ENCODE measurements at places on chromosomes 13 and 19.

DNA sequence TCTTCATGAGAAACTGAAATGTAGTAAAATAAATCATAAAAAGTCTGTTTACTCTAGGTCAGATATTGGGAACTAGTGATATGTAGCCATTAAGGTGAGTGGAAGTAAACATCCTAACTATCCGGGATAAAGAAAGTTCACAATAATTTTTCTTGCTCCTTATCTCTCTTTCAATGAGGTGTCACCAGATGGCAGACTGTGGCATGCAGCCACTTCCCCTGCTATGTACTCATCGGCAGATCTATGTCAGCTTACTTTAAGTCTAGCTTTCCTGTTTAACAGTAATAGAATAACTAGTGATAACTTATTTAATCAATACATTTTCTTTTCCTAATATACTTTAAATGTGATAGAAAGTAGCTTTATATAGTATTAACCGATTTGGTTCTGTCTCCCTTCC is 181.9 kb downstream of the NDFIP2 start:
- no peak for DNase-seq

DNA sequence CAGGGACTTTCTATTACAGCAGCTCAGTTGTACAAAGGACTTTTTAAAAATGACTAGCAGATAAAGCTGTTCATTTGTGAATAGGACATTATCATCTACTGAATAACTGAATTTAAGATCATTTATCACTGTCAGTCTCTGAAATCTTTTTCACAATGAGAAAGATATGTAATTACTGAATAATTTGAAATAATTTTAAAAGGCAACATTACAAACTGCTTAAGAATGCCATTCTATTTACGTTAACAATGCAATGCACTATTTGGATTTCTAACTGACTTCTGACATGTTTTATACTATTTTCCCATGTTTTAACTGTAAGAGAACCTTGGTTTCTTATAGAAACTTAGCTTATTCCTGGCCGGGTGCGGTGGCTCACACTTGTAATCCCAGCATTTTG is 2033.0 kb upstream of the PCDH20 start:
- no peak for DNase-seq

DNA sequence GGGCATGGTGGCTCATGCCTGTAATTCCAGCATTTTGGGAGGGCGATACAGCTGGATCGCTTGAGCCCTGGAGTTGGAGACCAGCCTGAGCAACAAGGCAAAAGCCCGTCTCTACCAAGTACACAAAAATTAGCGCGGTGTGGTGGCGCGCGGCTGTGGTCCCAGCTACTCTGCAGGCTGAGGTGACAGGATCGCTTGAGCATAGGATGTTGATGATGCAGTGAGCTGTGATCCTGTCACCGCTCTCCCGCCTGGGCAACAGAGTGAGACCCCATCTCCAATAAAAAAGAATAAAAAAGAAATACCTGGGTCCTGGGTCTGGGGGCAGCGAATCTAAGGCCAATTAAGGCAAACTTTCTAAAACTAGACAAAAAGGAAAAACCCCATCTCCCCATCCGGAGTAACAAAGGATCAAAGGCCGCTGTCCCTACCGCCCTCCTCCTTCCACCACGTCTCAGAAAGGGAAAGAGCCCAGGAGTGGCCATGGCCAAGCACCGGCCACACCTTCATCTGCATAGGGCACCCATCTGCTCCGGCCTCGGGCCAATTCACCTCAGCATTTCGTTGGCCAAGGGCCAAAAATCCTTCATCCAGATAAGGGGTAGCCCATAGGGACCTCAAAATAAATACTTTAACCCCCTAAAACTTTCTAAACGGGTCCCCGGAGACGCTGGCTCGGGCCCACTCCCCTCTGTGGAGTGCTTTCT is 851 bp downstream of the ZNF320 start:
- DNase-seq: no peak

DNA sequence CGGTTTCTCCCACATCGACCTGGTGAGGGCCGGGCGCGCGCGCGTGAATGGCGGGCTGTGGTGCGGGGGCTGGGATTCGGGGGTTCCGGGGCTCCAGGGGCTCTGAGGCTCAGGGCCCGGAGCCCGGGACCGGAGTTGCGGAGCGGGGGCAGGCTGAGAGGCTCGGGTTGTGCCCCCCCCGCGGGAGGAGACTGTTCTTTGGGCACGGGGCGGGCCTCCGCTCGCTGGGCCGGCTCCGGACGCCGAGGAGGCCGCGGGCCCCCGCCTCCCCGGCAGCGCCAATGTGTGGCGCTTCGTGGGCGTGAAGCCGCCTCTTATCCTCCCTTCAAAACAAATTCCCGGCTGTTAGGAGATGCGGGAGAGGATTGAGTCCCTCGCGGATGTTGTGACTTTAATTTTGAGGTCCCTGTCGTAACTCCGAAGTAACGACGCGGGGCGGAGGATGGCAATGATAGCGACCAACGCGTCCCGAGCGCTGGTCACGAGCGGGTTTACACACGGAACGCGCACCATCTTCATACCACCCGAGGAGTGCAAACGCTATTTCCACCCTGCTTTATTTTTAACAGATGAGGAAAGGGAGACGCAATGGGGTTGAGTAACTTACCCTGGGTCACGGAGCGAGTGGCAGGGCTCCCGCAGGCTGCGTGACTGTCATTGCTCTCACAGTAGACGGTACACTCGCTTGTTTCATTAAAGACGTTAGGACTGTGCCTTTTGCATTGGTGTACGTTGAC is 536 bp downstream of the UBA2 start:
- DNase-seq: no peak

DNA sequence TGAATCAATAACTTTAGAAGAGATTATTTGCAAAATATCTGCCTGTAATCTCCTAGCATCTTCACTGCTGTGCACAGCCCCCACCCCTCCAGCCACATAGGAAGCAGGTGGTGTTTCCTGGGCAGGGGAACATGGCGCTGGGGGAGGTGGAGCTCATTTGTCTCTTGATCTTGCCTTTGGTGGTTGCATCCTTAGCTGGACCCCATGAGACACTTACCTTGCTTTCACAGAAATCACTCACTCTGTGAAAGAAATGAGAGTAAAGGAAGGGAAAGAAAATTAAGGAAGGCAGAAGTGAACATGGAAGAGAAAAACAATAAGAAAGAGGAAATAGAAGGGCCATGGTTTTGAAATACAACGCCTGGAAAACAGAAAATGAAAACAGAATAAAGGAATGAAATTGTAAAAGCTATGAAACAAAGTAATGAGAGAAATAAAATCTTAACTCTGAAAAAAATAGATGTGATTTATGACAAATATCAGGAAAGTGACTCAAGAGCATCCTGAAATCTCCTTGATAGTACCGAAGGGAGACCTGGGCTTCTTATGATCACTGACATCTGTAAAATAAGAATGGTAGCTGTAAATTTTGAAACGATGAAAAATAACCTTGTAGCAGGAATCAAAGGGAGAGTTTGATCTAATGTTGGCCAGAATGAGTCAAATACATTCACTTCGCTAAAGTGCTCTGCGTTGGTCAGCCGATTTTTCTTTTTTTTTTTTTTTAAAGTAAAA is 17.2 kb upstream of the RNASEH2B start:
- DNase-seq: no peak

DNA sequence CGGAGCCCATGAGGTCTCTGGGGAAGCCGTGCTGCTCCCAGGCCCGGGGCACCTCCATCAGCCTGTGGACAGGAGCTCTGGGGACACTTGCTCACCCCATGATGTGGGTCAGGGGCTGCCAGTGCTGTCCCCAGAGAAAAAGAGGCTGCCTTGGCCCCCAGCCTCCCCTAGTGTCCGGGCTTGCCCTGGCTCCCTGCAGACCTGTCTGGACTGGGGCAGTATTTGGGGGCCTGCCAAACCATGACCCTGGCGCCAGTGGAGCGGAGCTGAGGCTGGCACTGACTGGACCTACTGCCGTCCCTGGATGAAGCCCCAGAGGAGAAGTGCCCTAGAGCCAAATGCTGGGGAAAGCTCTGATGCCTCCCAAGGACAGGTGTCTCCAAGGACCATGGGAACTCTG is 30.4 kb downstream of the ELAVL1 start:
- no peak for DNase-seq

DNA sequence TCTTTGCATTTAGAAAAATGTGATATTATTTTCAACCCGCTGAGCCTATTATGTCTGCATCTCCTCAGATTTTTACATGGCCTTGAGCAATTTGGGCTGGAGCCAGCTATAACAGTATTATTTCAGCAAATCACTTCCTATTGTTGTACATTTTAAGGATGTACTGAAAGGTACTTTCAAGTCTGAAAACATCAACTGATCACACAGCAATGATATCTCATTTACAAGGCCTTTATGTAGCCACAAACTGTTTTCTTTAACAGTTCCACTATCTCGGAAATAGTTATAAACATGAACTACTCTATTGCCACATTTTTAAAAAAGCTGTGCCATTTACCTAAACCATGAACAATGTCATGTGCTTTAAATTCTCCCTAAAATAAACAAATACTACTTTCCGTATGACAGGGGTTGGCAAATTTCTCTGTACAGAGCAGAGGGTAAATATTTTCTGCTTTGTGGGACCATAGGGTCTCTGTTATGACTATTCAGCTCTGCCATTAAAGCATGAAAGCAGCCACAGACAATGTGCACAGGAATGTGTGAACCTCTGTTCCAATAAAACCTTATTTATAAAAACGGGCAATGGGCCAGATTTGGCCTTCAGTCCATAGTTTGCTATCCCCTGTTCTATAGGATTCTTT is 560.4 kb downstream of the GPC6 start:
- DNase-seq: no peak

- DNase-seq: no peak
Measured at GRCh38 chr19:43939557-43940260, 4.6 kb upstream of the ZNF45 start.

DNA sequence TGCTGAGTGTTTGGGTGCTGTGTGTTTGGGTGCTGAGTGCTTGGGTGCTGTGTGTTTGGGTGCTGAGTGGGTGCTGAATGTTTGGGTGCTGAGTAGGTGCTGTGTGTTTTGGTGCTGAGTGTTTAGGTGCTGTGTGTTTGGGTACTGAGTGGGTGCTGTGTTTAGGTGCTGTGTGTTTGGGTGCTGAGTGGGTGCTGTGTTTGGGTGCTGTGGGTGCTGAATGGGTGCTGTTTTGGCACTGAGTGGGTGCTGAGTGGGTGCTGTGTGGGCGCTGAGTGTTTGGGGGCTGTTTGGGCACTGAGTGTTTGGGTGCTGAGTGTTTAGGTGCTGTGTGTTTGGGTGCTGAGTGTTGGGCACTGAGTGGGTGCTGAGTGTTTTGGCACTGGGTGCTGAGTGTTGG is 48.5 kb upstream of the F7 start:
- DNase-seq: no peak

Measured in stimulated activated CD4-positive, alpha-beta T cell treated with anti-CD3 and anti-CD28 coated beads, Interleukin-1b, Interleukin-23, amount 100 ng/mL, for 24 hours (primary cell).